PC-3 (cell line): ENCODE measurements at places on chromosomes 7 and 10. TPM values are rescaled to one million over a fixed set of nuclear protein-coding genes. Genes with fewer than 3 reads are reported as not detected.

LIPM gene
- total RNA-seq = not detected in 2 replicates

RAPGEF5 gene
- total RNA-seq = 5.6 and 10.8 TPM in 2 replicates

MICALL2 gene
- total RNA-seq = 52.8 and 72.6 TPM in 2 replicates

STOX1 gene
- total RNA-seq = 1.4 and 3.2 TPM in 2 replicates

PTN gene
- 0.07 and 0.46 TPM in 2 replicates for total RNA-seq

OR2A5 gene
- total RNA-seq = not detected in 2 replicates

NPTX2 gene
- total RNA-seq = not detected in 2 replicates

ZC3HAV1L gene
- total RNA-seq = 8.2 and 8.7 TPM in 2 replicates

TMEM196 gene
- not detected in 2 replicates for total RNA-seq

PAX4 gene
- not detected in 2 replicates for total RNA-seq

GPR141 gene
- not detected in 2 replicates for total RNA-seq
